ENCODE measurements at places on chromosomes 16 and 17. TPM values are rescaled to one million over a fixed set of nuclear protein-coding genes. Genes with fewer than 3 reads are reported as not detected.

DNA sequence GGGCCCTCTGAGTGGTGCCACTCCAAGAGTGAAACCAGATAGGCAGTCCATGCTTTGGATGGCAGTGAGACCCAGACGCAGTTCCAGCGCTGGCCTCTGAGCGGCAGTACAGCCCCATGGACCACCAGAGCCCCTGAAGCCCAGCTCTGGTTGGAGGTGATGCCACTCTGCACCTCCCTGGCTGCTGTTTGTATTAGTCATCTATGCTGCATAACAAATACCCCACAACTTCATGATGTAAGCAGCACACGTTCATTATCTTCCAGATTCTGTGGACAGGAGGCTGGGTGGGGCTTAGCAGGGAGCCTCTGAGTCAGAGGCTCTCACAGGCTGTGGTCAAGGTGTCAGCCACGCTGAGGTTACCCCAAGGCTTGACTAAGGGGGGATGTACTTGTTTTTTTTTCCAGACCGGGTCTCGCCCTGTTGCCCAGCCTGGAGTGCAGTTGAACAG is 5.1 kb upstream of the NME4 start:
- H3K27me3 ChIP-seq = peaks cover 18% of the 10 kb centered on the region
- peak; percentile 95 for DNase-seq
- peak overlapping the region; percentile 97 for H3K27ac ChIP-seq
- H3K4me1 ChIP-seq = peaks cover 29% of the 10 kb centered on the region
- H3K36me3 ChIP-seq = no peaks in the 10 kb centered on the region
- peak overlapping the region; percentile 80 for H3K4me3 ChIP-seq

- peaks cover 34% of the 10 kb centered on the region for H3K4me1 ChIP-seq
- no peak for DNase-seq
- peak overlapping the region; percentile 23 for H3K4me3 ChIP-seq
- no peaks in the 10 kb centered on the region for H3K36me3 ChIP-seq
- H3K27ac ChIP-seq = peak overlapping the region; percentile 31
Observed at GRCh38 chr16:22054847-22055590, 37.3 kb upstream of the VWA3A start.

DNA sequence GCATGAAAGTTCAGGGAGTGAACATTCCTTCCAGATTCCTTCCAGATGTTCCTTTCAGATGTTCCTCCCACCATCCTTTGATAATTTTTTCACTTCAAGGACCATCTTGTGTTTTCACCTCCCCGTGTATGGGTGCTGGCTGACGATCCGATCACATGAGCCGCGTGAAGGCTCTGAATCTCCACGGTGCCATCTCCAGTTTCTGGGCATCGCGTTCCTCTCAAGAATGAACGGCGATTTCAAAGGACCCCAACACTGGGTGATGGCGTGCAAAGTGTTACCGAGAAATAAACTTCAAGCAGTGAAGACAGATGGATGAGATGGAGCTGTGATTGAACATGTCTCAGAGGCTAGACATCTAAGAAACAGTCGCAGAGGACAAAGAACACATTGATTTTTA is 245.3 kb downstream of the GSG1L start:
- H3K4me1 ChIP-seq = no peaks in the 10 kb centered on the region
- H3K4me3 ChIP-seq = no peak overlapping the region
- DNase-seq = no peak
- no peaks in the 10 kb centered on the region for H3K36me3 ChIP-seq

DNA sequence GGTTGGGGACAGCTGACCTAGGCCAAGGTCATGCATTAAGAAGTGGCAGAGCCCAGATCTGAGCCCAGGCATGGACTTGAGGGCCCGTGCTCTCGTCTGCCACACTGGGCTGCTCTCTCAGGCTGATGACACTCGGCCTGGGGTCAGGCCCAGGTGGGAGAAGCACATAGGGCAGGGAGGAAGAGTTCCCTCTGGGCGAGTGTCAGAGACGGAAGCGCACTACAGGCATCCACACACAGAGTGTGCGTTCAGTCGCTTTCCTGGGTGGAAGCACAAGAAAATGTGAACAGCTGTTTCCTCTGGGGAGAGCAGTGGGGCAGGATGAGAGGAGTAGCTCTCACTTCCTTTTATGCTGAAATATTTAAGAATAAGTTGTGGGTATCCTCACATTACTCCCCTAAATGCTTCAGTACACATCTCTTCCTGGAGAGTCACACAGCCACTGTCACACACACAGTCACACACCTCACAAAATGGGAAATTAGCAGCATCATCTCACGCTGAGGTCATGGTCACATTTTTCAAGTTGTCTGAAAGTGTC is 59.7 kb downstream of the B9D1 start:
- no peak overlapping the region for H3K4me3 ChIP-seq
- H3K27ac ChIP-seq = no peak overlapping the region
- no peaks in the 10 kb centered on the region for H3K36me3 ChIP-seq
- peaks cover 13% of the 10 kb centered on the region for H3K4me1 ChIP-seq
- no peak for DNase-seq

GRCh38 chr16:86212706-86213436 is 297.5 kb upstream of the FOXF1 start:
- H3K27ac ChIP-seq = peak overlapping the region; percentile 47
- DNase-seq = no peak
- no peak overlapping the region for H3K4me3 ChIP-seq
- no peaks in the 10 kb centered on the region for H3K36me3 ChIP-seq
- peaks cover 23% of the 10 kb centered on the region for H3K4me1 ChIP-seq
- peaks cover 1% of the 10 kb centered on the region for H3K27me3 ChIP-seq

DNA sequence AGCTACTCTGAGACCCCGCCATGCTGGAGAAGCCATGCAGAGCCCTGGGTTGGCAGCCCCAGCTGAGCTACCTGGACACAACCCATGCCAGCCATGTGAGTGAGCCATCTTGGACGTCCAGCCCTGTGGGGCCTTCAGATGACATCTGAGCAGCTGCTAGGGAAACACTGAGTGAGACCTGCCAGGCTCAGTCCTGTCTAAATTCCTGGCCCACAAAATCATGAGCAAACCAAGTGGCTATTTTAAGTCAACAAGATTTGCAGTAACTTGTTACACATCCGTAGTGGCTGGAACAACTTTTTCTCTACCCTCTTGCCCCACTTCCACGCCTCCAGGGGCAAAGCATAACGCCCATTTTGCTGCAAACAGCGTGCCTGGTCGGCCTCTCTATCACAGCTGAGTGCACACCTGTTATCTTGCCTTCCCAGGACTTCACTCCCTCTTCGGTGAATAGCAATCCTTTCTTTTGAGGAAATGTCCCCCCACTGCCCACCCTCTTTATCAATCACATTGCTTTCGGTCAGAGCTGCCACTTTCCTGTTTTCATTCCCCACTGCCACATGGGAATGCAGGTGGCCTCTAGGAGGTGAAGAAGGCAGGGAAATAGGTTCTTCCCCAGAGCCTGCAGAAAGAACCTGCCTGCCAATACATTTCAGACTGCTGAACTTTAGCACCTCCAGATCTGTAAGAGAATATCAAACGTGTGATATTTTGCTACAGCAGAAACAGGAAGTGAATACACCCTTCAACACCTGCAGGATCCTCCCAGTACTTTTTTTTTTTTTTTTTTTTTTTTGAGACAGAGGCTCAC is 7.4 kb upstream of the SCIMP start:
- H3K4me1 ChIP-seq = peaks cover 56% of the 10 kb centered on the region
- DNase-seq = peak; percentile 60
- H3K4me3 ChIP-seq = peak overlapping the region; percentile 82
- peaks cover 3% of the 10 kb centered on the region for H3K27me3 ChIP-seq

Gene PPP1R27
- not detected for polyA plus RNA-seq

GRCh38 chr17:19531780-19532501 is 1.7 kb upstream of the SLC47A1 start:
- no peak overlapping the region for H3K27ac ChIP-seq
- no peak for DNase-seq
- H3K36me3 ChIP-seq = no peaks in the 10 kb centered on the region
- peaks cover 3% of the 10 kb centered on the region for H3K27me3 ChIP-seq
- no peak overlapping the region for H3K4me3 ChIP-seq

DNA sequence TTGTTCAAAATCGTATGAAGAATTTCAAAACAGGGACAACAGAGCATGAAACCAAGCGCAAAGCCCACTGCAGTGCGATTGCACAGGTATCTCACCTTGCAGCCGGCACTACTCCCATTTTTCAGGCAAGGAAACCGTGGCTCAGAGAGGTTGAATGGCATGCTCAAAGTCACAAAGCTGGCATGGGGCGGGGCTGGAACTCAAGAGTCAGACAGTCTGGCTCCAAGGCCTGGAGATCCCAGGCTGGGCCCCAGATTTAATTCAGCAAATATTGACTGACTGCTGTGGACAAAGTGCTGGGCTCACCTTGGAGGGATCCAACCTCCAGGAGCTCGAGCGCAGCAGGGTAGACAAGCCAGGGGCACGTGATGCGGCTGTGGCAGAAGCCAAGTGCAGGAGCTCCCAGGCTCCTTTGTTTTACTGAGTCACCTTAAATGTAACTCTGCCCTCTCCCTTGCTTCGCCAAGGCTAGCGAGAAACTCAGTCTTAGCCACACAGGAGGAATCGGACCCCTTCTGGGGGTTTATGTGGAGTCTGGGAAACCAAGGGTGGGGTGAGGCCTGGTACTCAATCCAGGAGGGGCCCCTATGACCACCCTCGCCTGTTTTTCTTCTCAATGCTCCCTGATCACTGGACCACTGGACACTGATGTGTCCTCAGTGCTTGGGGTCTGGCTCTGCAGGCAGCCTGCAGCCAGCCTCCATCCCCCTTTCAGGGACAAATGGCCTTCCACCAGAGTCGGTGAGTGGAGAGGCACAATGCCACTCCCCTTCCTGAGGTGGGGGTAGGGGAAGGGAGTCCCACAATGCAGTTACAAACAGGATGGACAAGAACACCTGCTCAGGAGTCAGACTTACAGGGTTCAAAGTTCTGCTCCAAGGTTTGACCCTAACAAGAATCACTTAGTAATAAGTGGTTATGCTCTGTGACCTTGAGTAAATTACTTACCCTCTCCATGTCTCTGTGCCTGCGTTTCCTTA is 3.9 kb upstream of the SPATA20 start:
- peak overlapping the region; percentile 87 for H3K4me3 ChIP-seq

DNA sequence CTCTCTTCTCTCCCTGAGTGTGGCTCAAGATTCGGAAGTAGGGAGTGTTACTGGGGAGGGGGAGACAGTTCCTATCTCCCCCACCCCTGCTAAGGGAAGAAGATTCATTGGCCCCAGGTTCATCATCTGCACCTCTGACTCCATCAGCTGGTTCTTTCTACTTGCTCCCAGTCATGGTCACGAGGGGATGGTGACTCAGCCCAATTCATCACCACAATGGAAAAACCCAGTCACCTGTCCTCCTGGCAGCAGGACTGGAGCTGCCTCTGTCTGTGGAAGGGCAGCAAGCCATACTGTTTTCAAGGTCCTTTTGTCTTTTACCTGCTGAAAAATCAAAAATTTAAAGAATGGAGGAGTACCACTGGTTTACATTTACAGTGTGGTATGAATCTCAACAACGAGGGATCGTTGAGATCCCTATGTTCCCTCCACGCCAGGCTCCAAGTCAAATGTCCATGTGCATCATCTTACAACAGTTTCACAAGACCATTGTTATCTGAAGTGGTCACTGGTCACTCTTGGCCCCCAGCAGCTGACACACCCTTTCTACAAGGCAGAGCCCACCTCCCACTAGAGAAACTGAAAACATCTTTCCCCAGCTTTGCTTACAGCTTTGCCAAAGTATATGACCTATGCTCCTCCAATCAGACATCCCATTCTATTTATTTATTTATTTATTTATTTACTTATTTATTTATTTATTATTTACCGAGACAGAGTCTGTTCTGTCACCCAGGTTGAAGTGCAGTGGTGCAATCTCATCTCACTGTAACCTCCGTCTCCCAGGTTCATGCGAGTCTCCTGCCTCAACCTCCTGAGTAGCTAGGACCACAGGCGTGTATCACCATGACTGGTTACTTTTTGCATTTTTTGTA is 40.4 kb upstream of the NDRG4 start:
- H3K4me3 ChIP-seq = no peak overlapping the region
- DNase-seq = no peak
- H3K36me3 ChIP-seq = no peaks in the 10 kb centered on the region
- H3K4me1 ChIP-seq = peaks cover 1% of the 10 kb centered on the region
- H3K27ac ChIP-seq = no peak overlapping the region

Gene FUS
- 73.4 TPM for polyA plus RNA-seq

- DNase-seq = no peak
- peak overlapping the region; percentile 69 for H3K4me3 ChIP-seq
- H3K4me1 ChIP-seq = peaks cover 37% of the 10 kb centered on the region
- H3K27ac ChIP-seq = peak overlapping the region; percentile 85
Observed at GRCh38 chr16:87464691-87465300, 28.0 kb downstream of the ZCCHC14 start.

DNA sequence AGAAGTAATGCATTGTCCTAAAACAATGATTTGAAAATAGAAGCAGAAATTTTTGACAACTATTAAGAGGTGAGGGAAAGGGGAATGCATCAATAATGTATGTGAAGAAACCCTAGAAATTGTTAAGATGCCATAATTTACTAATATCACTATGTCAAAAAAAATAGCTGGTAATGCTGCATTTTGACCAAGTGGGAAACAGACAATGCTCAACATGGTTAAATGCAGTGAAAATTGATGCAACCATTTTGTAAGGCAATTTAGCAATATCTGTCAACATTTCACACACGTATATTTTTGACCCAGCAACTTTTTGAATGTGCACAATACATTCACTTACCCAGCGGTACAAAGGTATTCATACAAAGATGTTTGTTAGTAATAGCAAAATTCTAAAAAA is 381.6 kb downstream of the CDH11 start:
- H3K4me3 ChIP-seq = no peak overlapping the region
- no peaks in the 10 kb centered on the region for H3K4me1 ChIP-seq
- no peak for DNase-seq

GRCh38 chr16:70700101-70701020 is 14.5 kb upstream of the MTSS2 start:
- H3K27me3 ChIP-seq = no peaks in the 10 kb centered on the region
- H3K4me3 ChIP-seq = no peak overlapping the region
- DNase-seq = no peak
- no peaks in the 10 kb centered on the region for H3K36me3 ChIP-seq

DNA sequence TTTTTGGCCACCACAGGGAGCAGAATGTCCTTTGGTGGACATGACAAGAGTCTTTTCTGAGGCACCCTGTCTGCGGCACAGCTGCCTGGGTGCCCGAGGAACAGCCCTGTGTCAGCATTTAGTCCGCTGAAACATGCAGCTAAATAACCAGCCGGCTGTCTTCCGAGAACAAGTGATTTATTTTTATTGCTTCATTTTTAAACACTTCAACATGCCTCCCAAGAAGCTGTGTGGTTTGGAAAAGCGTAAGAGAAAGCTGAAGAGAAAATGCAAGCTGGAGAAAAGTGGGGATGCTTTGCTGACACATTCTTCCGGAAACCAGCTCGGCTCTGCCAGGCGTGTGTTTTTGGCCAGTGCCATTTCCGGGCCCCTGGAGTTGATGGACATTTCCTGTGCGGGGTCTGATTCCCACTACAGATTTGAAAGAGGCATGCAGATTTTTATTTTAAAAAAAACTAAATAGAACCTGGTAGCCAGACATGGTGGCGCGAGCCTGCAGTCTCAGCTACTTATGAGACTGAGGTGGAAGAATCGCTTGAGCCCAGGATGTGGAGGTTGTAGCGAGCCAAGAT is 94.7 kb downstream of the SEC14L1 start:
- H3K27me3 ChIP-seq = no peaks in the 10 kb centered on the region
- peaks cover 21% of the 10 kb centered on the region for H3K4me1 ChIP-seq
- H3K4me3 ChIP-seq = peak overlapping the region; percentile 86
- H3K27ac ChIP-seq = peak overlapping the region; percentile 76
- peak; percentile 41 for DNase-seq

Measured in immature natural killer cell (primary cell).